Lower lobe of right lung (tissue), 2 donors: ENCODE measurements at places on chromosomes 3 and 15. TPM values are rescaled to one million over a fixed set of nuclear protein-coding genes. Genes with fewer than 3 reads are reported as not detected.

Gene GOLGA8S
- total RNA-seq: 0.53 TPM

- H3K27me3 ChIP-seq: peaks cover 52% of the 10 kb centered on the region
- no peak for DNase-seq
- peak overlapping the region; percentile 28 for H3K4me3 ChIP-seq
Observed at GRCh38 chr3:32820971-32821685, 3.3 kb downstream of the TRIM71 start.

DNA sequence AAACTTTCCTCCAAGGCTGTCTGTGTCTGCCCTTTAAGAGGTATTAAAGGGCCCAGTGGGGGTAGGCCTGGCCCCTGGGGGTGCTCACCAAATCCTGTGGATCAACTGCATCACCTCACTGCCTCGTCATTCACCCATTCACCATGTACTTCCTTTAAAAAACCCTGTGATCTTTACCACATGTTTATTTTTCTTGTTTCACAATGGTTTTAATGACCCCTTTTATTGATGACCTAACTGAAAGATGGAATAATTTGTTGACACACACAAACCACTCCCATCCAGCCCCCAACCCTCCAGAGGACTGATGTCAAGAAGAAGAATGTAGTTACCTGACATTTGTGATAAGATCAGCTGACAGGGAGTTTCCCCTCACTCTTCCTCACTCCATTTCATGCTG is 40.8 kb downstream of the KCNAB1 start:
- DNase-seq: no peak
- H3K36me3 ChIP-seq: no peaks in the 10 kb centered on the region
- H3K27ac ChIP-seq: peak overlapping the region; percentile 0
- peaks cover 7% of the 10 kb centered on the region for H3K4me1 ChIP-seq
- no peaks in the 10 kb centered on the region for H3K27me3 ChIP-seq

DNA sequence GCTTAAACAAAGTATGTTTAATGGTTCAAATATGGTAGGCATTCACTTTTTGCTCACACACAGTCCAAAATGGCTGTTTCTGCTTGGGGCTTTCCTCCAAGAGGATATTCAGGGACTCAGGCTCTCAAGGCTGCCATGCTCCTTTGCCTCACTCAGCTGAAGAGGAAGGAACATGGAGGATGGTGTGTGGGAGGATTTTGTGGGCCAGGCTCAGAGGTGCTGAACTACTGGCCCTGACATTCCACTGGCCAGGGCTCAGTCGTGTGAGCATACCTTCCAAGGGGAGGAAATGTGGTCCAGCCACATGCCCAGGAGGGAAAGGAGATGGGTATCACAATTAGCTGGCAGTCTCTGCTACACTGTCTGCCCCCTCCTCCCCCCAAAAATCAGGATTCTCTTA is 8.7 kb downstream of the PXYLP1 start:
- no peak overlapping the region for H3K27ac ChIP-seq
- H3K27me3 ChIP-seq: no peaks in the 10 kb centered on the region
- no peak overlapping the region for H3K4me3 ChIP-seq
- H3K36me3 ChIP-seq: no peaks in the 10 kb centered on the region
- H3K4me1 ChIP-seq: no peaks in the 10 kb centered on the region
- DNase-seq: no peak

Gene GOLGA6L7
- total RNA-seq: not detected

Gene MNS1
- total RNA-seq: 2.3 TPM

Gene PDE8A
- 49.2 TPM for total RNA-seq

Gene ERC2
- 1.5 TPM for total RNA-seq

- H3K27ac ChIP-seq: no peak overlapping the region
- peaks cover 7% of the 10 kb centered on the region for H3K4me1 ChIP-seq
- no peaks in the 10 kb centered on the region for H3K36me3 ChIP-seq
- no peaks in the 10 kb centered on the region for H3K27me3 ChIP-seq
Observed at GRCh38 chr15:71654720-71655174, 155.6 kb upstream of the NR2E3 start.

Gene ARL14
- total RNA-seq: not detected

Gene MYL3
- 2.0 TPM for total RNA-seq
